ENCODE measurements at places on chromosomes 3 and 15. TPM values are rescaled to one million over a fixed set of nuclear protein-coding genes. Genes with fewer than 3 reads are reported as not detected.

DNA sequence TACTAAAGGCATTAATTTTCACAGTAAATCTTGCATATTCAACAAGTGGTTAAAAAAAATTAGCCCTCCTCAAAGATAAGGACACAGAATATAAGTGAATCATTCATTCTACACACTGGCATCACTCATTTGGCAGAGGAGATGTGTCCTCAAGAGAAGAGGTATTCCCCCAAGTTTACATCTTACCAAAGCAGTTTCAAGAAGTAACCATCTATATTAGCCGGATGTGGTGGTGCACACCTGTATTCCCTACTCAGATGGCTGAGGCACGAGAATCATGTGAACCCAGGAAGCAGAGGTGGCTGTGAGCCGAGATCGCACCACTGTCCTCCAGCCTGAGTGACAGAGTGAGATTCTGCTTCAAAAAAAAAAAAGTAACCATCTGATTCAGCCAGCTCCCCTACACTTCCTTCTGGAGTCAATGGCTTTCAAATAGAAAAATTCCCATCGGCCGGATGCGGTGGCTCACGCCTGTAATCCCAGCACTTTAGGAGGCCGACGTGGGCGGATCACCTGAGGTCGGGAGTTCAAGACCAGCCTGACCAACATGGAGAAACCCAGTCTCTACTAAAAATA is 15.4 kb downstream of the RAF1 start:
- peak overlapping the region; percentile 83 for H3K27ac ChIP-seq
- H3K4me3 ChIP-seq, result no peak overlapping the region
- no peaks in the 10 kb centered on the region for H3K36me3 ChIP-seq
- H3K4me1 ChIP-seq, result peaks cover 52% of the 10 kb centered on the region

GRCh38 chr15:48101376-48101961 is 19.3 kb upstream of the SLC24A5 start:
- H3K4me1 ChIP-seq, result no peaks in the 10 kb centered on the region
- H3K27ac ChIP-seq, result no peak overlapping the region
- H3K4me3 ChIP-seq, result no peak overlapping the region
- H3K27me3 ChIP-seq, result no peaks in the 10 kb centered on the region
- no peak for DNase-seq

DNA sequence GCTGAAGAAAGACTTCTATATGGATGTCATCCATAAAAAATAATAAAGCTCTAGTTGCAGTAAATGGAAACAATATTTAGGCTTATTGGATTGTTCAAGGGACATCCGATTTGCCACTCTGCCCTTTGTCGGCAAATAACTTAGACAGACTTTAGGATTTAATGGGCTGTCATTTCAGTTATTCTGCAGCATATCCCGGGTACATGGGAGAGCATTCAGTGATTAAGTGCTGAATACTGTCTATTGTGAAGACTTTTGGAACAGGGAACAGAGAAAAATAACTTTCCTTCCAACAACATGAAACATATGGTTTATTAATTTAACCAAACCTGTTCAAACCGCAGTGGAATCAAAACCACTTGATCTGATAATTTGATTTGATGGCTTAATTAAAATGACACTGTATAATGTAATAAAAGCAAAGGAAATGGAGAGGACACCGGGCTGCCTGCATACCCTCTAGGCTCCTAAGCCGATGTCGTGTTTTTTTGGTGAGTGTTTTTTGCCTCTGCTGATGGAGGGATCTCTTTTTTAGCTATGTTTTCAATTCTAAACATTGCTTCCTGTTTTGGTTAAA is 199.3 kb downstream of the FEZF2 start:
- no peak overlapping the region for H3K27ac ChIP-seq
- no peaks in the 10 kb centered on the region for H3K36me3 ChIP-seq
- H3K27me3 ChIP-seq, result no peaks in the 10 kb centered on the region
- DNase-seq, result no peak
- no peak overlapping the region for H3K4me3 ChIP-seq

- H3K4me3 ChIP-seq, result no peak overlapping the region
- H3K4me1 ChIP-seq, result peaks cover 20% of the 10 kb centered on the region
- DNase-seq, result no peak
- peaks cover 16% of the 10 kb centered on the region for H3K36me3 ChIP-seq
Observed at GRCh38 chr15:41957021-41957897, 15.1 kb downstream of the EHD4 start.

- H3K36me3 ChIP-seq, result no peaks in the 10 kb centered on the region
- no peak overlapping the region for H3K4me3 ChIP-seq
- H3K27ac ChIP-seq, result no peak overlapping the region
Observed at GRCh38 chr3:123298903-123299302, 97.2 kb downstream of the SEC22A start.

DNA sequence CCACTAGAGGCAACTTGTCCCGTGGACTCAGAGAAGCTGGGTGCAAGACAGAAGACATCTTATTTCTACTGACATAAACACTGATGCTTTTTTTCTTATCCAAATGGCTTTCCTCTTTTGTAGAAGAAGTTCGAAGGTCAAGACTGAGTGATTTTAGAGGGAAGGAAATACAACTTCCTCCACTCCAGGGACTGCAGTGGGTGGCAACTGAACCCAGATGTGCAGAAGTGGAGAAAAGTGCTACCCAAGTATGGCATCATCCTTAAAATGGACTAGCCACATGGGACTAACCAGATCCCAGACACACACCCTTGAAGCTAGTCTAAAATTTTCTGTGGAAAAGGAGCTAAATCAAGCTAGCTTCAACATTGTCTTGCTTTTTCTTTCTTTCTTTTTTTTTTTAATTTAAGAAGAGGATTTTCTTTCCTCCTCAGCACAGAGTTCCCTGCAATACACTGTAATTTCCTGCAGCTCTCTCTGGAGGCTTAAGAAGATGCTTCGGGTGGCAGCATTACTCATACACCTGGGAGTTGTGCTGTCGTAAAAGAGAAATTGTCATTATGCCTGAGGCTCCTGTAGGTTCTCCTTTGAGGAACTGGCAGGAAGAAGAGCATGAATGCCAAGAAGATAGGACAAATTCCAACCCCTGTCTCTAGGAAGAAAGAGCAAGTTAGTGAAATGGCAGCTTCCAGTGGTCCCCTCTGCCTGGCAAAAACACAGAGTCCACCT is 3.8 kb upstream of the FRMD4B start:
- peaks cover 15% of the 10 kb centered on the region for H3K4me1 ChIP-seq
- H3K27me3 ChIP-seq, result no peaks in the 10 kb centered on the region
- no peaks in the 10 kb centered on the region for H3K36me3 ChIP-seq
- no peak for DNase-seq

DNA sequence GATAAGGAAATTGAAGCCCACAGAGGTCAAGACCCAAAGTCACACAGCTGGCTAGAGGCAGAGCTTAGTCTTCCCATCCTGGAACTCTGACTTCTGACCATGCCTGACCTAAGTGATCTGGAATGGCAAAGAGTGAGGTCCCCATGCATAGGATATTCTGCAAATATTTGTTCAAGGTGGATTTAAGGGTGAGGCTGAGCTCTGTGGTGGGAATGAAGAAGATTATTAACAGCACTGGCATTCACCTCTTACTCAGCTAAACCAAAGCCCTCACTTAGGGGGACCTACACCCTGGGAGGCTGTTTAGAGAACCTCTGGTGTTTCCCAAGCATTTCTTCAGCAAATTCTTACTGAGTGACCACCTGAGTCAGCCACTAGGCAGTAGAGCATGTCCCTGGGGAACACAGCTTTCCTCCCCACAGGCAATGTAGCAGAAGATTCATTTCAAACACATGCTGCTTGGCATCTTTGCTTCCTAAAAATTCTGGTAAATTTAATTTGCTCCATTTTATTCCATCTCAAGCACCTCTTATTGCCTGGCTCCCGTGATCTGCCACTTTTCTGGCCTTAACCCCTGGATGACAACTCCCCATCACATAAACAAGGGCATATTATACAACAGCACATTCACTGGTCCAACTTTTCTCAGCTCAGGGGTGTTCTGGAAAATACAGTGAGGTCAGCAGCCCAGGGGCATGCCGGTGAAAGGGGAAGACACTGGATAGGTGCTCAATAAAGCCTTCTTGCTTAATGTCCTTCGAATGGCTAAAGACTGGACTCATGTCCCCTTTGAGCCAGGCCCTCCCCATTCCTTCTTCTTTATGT is 176.0 kb downstream of the ABHD5 start:
- H3K4me3 ChIP-seq, result no peak overlapping the region
- no peaks in the 10 kb centered on the region for H3K36me3 ChIP-seq
- no peak for DNase-seq
- H3K27me3 ChIP-seq, result no peaks in the 10 kb centered on the region
- no peak overlapping the region for H3K27ac ChIP-seq

DNA sequence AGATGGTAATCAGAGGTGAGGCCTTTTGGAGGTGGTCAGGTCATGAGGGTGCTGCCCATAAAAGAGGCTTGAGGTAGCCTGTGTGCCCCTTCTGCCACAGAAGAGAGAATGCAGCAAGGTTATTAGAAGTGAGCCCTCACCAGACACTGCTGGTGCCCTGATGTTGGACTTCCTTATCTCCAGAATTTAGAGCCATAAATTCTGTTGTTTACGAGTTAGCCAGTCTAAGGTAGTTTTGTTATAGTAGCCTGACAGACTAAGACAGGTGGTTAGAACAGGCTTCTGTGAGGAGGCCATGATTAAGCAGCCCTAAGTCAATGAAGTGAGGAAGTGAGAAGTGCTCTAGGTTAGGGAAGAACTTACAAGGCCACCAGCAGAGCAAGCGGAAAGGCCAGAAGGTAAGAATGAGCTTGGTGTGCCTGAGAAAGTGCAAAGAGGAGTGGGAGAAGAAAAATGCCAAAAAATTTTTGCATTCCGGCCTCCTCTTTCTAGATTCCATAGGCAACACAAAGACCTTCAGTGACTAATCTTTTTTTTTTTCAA is 44.2 kb upstream of the STT3B start:
- H3K27ac ChIP-seq, result no peak overlapping the region
- H3K4me1 ChIP-seq, result no peaks in the 10 kb centered on the region
- H3K27me3 ChIP-seq, result no peaks in the 10 kb centered on the region
- no peaks in the 10 kb centered on the region for H3K36me3 ChIP-seq
- H3K4me3 ChIP-seq, result no peak overlapping the region
- DNase-seq, result no peak

DNA sequence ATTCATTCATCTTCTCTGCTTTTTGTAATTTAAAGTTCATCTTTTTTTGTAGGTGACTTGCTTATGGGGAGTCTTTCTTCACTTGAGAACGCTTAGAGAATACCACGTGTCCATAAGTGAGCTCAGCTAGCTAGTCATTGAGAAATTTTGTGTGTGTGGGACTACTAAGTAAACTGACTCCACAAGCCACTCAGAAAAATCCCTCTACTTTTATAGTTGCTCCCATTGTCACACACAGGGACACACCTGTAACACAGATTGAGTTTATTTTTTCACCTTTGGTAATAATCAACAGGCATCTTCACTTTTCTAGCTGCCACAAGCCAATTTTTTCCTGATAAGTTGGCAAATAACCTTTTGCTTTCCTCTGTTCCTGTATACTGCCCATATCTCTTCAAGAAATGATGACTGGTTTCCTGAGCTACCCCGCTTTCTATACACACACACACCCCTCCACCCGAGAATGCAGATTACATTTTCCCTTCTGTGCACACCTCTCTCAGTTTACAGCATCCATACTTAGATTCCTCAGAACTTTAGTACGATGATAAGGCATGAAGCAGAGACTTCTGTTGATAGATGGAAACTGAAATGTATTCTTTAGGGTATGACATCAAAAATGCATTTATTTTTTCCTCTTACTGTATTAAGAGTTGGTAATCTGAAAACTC is 4.6 kb downstream of the TSC22D2 start:
- peak overlapping the region; percentile 83 for H3K4me3 ChIP-seq
- peaks cover 26% of the 10 kb centered on the region for H3K4me1 ChIP-seq
- H3K27me3 ChIP-seq, result no peaks in the 10 kb centered on the region
- no peak for DNase-seq
- no peaks in the 10 kb centered on the region for H3K36me3 ChIP-seq
- H3K27ac ChIP-seq, result no peak overlapping the region

- no peak overlapping the region for H3K27ac ChIP-seq
- H3K4me3 ChIP-seq, result no peak overlapping the region
- H3K4me1 ChIP-seq, result peaks cover 3% of the 10 kb centered on the region
- no peaks in the 10 kb centered on the region for H3K27me3 ChIP-seq
Observed at GRCh38 chr15:51223771-51224229, 114.6 kb downstream of the CYP19A1 start.

GRCh38 chr3:170780955-170781354 is 89.0 kb downstream of the RPL22L1 start:
- no peak overlapping the region for H3K27ac ChIP-seq
- H3K4me3 ChIP-seq, result no peak overlapping the region
- no peaks in the 10 kb centered on the region for H3K4me1 ChIP-seq
- no peak for DNase-seq
- H3K27me3 ChIP-seq, result no peaks in the 10 kb centered on the region

- H3K27ac ChIP-seq, result no peak overlapping the region
- peaks cover 4% of the 10 kb centered on the region for H3K4me1 ChIP-seq
- DNase-seq, result peak; percentile 84
- H3K36me3 ChIP-seq, result no peaks in the 10 kb centered on the region
- H3K27me3 ChIP-seq, result no peaks in the 10 kb centered on the region
- no peak overlapping the region for H3K4me3 ChIP-seq
Observed at GRCh38 chr3:29065211-29065785, 215.6 kb upstream of the RBMS3 start.

GRCh38 chr3:2870724-2871333 is 239.3 kb downstream of the IL5RA start:
- H3K4me1 ChIP-seq, result no peaks in the 10 kb centered on the region
- no peak overlapping the region for H3K4me3 ChIP-seq
- H3K27ac ChIP-seq, result no peak overlapping the region
- no peaks in the 10 kb centered on the region for H3K36me3 ChIP-seq
- H3K27me3 ChIP-seq, result no peaks in the 10 kb centered on the region

DNA sequence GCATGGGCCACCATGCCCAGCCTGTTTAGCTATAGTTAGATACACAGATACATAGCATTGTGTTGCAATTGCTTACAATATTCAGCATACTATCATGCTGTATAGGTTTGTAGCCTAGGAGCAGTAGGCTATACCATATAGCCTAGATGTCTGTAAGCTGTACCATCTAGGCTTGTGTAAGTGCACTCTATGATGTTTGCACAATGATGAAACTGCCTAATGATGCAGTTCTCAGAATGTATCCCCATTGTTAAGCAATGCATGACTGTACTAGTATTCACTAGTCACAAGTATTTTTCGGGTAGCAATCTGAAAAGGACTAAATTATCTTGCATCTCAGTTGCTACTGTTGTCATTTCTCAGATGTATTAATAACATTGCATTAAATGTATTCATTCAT is 16.0 kb downstream of the PIGB start:
- H3K4me1 ChIP-seq, result no peaks in the 10 kb centered on the region
- no peak overlapping the region for H3K27ac ChIP-seq
- no peak overlapping the region for H3K4me3 ChIP-seq
- no peak for DNase-seq

GRCh38 chr15:56492791-56493555 is 28.0 kb upstream of the MNS1 start:
- no peaks in the 10 kb centered on the region for H3K4me1 ChIP-seq

- no peak overlapping the region for H3K27ac ChIP-seq
- DNase-seq, result no peak
- H3K36me3 ChIP-seq, result no peaks in the 10 kb centered on the region
- H3K27me3 ChIP-seq, result no peaks in the 10 kb centered on the region
Observed at GRCh38 chr3:7546253-7546652, 685.3 kb downstream of the GRM7 start.

The GRK7 gene
- total RNA-seq, result not detected

The KLHL6 gene
- total RNA-seq, result 26.8 TPM

The CCR1 gene
- 40.3 TPM for total RNA-seq

The MB21D2 gene
- total RNA-seq, result 5.3 TPM

The MYO5C gene
- total RNA-seq, result 59.9 TPM

The LMCD1 gene
- total RNA-seq, result 106 TPM

The SGO1 gene
- total RNA-seq, result 0.67 TPM

The SLC9A9 gene
- 11.9 TPM for total RNA-seq

The GDPGP1 gene
- 27.2 TPM for total RNA-seq

The DNASE1L3 gene
- 1.00 TPM for total RNA-seq

The ZNF35 gene
- 14.3 TPM for total RNA-seq

The FES gene
- 138 TPM for total RNA-seq

The SEMA3B gene
- 98.3 TPM for total RNA-seq

The TNNC1 gene
- 196 TPM for total RNA-seq

The ABI3BP gene
- 96.1 TPM for total RNA-seq

The MCCC1 gene
- total RNA-seq, result 87.2 TPM

The SKOR1 gene
- 4.2 TPM for total RNA-seq

The SATB1 gene
- 35.4 TPM for total RNA-seq

Data from upper lobe of left lung (tissue), 6 donors.